ENCODE measurements at places on chromosomes 1 and 21.
A peak's percentile ranks its signal among the peaks of the same experiment; 100 is the strongest.

GRCh38 chr1:54245501-54245900, 45.5 kb downstream of the MRPL37 start:
- no peak for DNase-seq

DNA sequence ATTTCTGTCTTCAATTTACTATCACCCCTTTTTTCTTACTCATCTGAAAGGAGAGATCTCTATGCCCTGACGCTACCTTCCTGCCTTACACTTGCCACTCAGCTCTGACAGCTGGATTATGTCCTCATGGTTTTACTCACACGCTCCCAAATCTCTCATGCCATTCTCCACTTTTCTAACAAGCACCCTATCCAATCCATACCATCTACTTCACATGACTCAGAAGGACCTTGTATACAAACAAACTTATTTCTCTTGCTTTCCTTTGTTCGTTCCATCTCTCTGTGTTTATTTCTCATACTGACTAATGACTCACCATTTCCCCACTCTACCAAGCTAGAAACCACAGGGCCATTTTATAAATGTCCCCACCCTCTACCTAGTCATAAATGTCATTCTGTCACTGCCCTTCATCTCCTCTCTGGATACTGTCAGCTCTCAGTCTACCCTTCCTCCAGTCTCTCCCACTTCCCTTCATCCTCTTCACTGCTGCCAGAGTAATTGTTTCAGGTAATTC, 87.3 kb downstream of the USP24 start:
- DNase-seq = no peak

DNA sequence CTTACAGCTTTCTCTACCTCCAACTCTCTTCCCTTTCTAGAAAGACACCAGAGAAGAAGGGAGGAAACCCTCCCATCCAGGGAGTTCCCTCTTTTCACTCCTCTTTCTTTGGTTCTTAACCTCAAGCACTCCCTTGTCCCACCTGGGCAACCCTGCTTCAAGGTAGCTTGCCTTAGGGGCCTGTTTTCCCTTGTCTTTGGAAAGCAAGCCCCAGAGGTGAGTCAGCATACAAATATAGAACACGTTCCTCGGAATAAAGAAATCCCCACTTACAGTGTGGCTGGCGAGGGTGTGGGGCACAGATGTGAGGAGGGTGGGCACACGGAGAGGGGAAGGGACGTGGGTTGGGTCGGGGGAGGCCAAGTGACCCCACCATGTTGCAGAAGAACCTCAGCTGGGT, 26.1 kb upstream of the KCNE2 start:
- no peak for DNase-seq

DNA sequence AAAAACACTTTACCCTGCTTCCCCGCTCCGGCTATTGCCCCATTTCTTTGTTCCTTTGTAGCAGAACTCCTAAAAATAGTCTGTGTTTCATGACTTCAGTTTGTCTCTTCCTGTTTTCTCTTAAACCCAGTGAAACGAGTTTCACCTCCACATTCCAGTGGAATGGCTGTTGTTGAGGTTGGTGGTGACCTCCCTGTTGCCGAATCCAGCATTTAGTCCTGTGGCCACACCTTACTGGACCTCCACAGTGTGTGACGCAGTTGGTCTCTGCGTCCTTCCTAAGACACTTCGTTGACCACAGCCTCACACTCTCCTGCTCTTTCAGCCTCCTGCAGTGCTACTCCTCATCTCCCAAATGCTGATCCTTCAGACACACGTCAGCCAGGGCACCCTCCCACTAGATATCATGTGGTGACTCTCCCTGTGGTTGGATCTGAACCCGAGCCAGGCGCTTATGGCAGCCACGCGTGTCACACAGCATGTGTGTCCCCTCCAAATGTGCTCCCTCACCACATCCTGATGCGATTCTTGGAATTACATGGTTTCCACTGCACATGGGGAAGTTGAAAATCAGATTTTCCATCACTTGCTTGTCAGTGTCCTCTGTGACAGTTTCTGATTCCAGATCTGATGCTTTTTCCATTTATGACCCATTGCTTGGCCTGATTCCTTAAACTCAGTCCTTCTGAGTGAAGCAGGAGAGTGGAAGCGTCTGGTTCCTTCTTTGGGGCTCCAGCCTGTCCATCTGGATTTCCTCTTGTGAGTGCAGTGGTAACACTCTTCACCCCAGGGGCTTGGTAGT, 99.1 kb upstream of the ARTN start:
- DNase-seq = no peak

GRCh38 chr1:119462964-119463363, 44.0 kb upstream of the HSD3B1 start:
- DNase-seq = no peak

DNA sequence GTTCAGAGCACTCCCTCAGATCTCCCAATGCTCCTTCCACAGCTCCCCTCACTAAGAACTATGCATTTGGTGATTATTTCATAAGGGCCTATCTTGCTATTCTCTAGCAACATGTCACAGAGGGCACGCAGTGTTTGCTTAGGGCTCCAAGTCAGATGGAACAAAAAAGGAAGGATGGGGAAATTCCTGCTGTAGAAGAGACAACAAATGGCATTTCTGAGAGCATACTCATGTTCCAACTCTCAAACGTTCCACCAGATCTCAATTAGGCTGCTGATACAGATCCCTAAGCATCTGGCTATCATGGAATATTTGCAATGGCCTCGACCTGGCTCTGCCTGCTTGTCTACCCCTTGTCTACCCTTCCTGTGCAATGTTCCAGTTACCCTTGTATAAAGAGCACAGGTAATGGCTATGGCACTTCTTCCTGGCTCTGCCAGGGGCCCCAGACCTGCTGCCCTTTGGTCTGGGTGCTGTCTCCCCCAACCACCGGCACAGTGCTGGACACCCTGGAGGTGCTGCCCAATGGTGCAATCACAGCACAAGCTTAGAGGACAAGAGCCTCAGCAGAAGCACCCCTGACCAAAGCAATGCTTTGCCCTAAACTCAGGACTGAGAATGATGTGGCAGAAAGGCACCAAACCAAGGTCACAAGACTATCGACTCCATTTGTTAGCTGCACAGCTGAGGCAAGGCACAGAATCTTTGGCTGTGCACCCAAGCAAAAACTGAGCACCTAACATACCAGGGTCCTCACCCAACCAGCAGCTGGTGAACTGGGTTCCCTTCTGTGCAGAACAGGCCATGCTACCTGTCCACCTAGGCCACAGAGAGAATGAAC, 3.6 kb downstream of the PARP1 start:
- DNase-seq = peak; percentile 26

DNA sequence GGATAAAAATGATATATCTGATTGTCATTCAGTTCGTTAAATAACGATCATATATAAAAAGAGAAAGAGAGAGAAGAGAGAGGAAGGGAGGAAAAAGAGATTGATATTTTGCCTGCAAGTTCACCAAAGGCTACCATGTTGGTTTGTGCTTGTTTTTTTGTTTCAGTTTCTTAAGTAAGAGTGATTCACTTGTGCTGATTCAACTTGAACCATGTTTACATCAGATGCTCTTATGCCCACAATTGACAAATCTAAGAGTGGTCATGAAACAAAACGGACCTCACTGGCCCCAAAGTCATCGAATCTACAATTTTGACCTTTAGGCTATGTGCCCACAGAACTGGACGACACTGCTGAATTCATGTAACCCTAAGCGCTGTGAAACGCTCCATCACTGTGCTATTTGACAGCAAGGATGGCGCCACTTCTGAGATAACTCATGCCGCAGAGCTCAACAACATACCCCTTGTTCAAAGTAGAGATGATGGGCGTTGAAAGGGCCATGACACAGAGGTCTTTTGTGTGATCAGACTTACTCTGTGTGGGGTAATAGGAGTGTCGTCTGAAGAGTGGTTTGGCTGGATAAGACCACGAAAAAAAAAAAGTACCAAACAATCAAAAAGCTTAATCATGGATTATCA, 481.4 kb downstream of the SETD4 start:
- no peak for DNase-seq

- no peak for DNase-seq
Observed at GRCh38 chr21:35324372-35325220, 275.5 kb upstream of the RUNX1 start.

DNA sequence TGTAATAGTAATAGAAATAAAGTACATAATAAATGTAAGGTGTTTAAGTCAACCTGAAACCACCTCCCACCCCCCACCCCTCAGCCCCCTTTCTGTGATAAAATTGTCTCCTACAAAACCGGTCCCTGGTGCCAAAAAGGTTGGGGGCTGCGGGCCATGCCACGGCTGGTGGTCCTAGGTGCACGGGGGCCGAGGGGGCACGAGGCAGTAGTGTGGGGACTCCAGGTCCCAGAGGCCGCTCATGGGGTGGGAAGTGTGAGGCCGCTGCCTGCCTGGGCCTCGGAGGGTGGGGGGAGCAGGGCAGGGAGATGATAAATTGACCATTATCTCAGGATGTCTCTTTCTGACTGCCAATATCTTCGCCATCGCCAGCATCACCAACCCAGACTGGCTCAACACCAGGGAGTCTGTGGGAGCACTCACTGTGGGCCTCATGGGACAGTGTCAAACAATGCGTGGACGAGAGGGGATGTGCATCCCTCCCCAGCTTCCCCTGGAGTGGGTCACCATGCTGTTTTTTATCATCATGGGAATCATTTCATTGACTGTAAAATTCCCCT, 6.5 kb downstream of the ZBTB17 start:
- no peak for DNase-seq

- DNase-seq = no peak
Observed at GRCh38 chr1:84462118-84462517, 16.9 kb upstream of the RPF1 start.

- no peak for DNase-seq
Observed at GRCh38 chr21:20902998-20903397, 95.2 kb upstream of the NCAM2 start.

DNA sequence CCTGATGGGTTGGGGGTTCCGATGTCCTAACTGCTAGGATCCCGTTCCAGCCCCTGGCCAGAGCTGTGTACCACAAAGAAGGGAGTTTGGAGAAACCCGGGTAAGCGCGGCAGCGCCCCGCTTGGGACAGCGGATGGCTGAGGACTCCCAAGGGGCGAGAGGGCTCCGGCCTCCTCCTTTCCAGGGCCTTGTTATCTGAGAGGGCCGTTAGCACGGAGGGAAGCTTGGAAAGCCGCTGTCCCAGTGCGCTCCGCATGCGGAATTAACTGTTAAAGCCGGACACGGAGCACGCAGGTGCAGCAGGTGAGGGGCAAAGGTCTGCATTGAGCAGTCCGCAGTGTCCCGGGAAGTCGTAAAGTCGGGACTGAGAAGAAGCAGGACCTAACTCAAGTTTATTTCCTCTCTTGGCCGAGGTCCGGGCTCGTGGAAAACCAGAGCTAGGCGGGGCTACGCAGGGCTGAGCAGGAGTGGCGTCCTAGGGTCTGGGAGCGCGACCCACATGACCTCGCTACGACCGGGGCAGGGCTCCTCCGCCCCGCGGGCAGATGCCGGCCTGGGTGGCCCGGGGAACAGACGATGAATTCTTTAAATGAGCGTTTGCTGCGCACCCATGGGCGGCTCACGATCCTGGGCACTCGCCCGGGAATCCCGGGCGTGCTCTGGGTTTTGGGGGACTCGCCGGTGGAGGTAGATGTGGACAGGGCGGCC, 4.5 kb downstream of the LHX4 start:
- no peak for DNase-seq

- no peak for DNase-seq
Observed at GRCh38 chr1:180532854-180533253, 25.9 kb upstream of the OVAAL start.

DNA sequence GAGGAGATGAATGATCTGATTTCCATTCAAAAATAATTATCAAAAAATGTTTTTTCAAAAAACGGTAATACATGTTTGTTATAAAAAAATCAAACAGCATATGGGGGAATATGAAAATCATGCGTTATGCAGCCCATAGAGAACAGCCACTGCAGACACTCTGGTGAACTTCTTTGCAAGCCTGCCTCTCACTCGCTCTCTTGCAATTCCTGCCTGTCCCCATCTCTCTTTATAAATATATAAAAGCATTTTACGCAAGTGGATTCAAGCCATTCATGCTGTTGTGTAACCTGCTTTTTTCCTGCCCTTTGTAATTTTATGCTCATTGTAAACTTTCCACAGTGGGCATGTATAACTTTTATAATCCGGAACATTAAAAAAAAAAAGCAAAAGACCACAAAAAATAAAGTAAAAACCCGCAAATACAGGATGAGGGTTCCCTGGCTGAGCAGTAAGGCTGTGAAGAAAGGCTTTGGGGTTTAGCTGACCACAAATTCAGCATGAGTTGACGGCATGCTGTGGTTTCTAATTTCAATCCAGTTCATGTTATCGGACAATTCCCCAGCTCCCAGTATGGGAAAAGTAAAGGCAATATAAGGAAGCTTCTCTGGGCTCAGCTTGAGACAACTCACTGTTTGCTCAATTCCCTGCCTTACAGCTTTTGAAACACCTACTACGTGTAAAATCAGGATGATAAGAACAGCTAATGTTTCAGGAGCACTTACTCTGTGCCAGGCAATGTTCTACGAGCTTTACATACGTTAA, 52.8 kb upstream of the ZBTB40 start:
- DNase-seq = no peak

DNA sequence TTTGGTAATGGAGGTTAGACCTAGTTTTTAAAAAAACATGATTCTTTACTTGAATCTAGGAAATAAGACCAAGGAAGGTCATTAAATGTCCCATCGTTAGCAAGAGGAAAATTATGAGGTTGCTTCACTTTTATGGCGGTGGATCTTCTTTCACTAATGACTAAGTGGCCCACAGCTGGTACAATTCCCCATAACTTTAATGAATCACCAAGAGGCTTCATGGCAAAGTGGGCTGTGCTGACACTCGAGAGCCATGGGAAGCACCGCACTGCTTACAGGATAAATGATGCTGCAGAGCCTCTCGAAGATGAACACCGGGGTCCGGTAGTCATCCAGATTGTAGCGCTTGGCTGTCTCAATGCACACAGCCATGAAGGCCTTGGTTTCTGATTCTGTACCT, 108.8 kb downstream of the UBR4 start:
- no peak for DNase-seq

GRCh38 chr1:97332716-97333115, 588.1 kb downstream of the DPYD start:
- no peak for DNase-seq

DNA sequence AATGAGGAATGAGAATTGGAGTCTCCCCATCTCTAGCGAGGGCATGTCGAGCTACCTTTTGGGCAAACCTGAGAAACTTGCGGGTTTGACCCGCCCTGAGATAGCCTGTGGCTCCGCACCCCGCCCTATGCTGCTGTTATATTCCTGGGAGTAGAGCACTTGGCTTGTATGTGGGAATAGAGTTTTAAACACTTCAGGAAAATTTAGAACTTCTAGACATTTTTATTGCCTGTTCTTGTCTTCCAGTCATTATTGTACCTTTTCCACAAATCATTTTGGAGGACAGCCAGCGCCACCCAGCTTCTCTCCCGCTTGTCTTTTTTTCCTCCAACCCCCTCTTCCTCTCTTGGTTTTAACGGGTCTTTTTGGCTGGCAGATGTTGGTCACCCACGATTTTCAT, 738 bp downstream of the GNPAT start:
- DNase-seq = peak; percentile 50

Measured in NCI-H1694 treated with DMSO at 0.1 percent for 48 hours (cell line).